Cerebellum (tissue), 4 donors: ENCODE measurements at places on chromosomes 16 and 17. TPM values are rescaled to one million over a fixed set of nuclear protein-coding genes. Genes with fewer than 3 reads are reported as not detected.

The HSF5 gene
- 0.54 TPM for total RNA-seq

The ASGR2 gene
- total RNA-seq = not detected

The AARSD1 gene
- total RNA-seq = 19.3 TPM

The STH gene
- 4.1 TPM for total RNA-seq

The ABCC6 gene
- 0.18 TPM for total RNA-seq

The CNOT1 gene
- 121 TPM for total RNA-seq

The TOB1 gene
- 13.0 TPM for total RNA-seq

The OVCA2 gene
- total RNA-seq = 9.4 TPM

The KRTAP1-5 gene
- not detected for total RNA-seq

The CRHR1 gene
- 7.5 TPM for total RNA-seq

The CD7 gene
- total RNA-seq = not detected

The USP36 gene
- total RNA-seq = 24.3 TPM

The TAOK1 gene
- 131 TPM for total RNA-seq

The HSD17B1 gene
- total RNA-seq = 1.8 TPM

The ACAP1 gene
- total RNA-seq = 0.45 TPM

The CCL4L2 gene
- 7.0 TPM for total RNA-seq

The TEX14 gene
- 0.54 TPM for total RNA-seq

The ALOXE3 gene
- 0.45 TPM for total RNA-seq

The PRSS33 gene
- total RNA-seq = not detected

The CBLN1 gene
- 157 TPM for total RNA-seq

The ITGAL gene
- 1.5 TPM for total RNA-seq
